AG04450 (cell line): ENCODE measurements at places on chromosomes 5 and 9.

GRCh38 chr9:99433555-99433954 lies 211.5 kb downstream of the SEC61B start:
- DNase-seq = no peak

DNA sequence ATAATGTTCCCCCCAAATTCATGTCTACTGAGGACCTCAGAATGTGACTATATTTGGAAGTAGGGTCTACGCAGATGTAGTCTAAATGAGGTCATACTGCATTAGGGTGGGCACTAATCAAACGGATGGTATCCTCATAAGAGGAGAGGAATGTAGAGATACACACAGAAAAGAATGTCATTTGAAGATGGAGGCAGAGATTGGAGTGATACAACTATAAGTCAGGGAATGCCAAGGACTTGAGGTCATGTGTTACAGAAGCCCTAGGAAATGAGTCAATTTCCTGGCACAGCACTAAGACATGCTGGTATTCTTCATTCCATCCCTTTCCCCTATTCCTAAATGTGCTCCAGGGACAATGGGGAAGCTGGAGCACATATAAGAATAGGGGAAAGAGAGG lies 758 bp upstream of the PDCD1LG2 start:
- DNase-seq = peak; percentile 90

DNA sequence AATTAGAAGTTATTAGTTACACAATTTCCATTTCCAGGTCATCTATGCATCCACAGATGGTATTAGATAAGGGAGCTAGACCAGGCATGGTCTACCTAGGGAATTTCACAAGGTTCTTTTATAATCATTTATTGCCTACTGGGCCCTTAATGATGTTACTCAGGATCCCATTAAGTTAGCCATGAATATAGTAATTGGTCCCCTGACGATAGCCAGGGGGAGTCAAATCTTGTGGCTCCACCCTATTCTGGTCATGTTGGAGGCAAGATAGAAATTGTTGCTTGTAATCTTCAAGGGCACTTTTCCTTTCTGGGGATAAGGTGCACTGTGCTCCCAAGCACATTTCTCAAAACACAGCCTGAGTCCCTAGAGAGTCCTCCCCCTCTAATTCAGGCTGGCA lies 14.1 kb upstream of the ELL2 start:
- DNase-seq = no peak

DNA sequence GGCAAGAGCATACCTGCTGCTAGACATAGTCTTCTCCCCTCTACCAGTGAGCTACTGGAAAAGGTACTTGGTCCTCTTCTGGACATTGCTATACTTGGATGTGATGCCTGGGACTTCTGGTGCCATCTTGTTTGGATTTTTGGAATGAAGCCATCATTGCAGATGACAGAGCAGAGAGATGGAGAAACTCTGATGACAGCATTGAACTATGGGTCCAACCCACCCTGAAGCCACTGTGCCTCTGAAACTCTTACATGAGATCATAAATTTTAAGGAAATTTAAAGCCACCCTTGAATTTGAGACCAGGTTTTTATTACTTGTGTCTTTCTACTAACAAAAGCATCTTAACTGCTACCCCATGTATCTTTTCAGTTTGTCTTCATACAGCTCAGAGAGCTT lies 151.1 kb upstream of the SMIM23 start:
- DNase-seq = no peak

DNA sequence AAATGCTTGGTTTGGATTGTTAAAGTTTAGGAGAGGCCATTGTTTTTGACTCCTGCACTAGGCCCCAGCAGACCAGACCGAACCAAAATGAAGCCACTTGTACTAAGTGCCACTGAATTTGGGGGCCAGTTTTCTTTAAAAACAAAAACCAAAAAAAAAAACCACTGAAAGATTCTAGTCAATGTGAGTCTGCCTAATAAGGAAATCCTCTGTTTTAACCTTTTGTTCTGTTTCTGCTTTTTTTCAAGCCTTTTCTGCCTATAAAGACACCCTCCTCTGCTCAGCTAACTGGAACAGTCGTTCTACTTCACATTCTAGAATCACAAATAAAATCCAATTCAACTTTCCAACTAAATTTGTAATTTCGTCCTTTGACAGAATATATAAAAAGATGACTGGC lies 64.9 kb downstream of the SERINC5 start:
- no peak for DNase-seq

- no peak for DNase-seq
These were observed 18.8 kb downstream of the BRD8 start for GRCh38 chr5:138159666-138160065.

GRCh38 chr5:39675676-39676075 lies 250.9 kb upstream of the DAB2 start:
- DNase-seq = no peak

DNA sequence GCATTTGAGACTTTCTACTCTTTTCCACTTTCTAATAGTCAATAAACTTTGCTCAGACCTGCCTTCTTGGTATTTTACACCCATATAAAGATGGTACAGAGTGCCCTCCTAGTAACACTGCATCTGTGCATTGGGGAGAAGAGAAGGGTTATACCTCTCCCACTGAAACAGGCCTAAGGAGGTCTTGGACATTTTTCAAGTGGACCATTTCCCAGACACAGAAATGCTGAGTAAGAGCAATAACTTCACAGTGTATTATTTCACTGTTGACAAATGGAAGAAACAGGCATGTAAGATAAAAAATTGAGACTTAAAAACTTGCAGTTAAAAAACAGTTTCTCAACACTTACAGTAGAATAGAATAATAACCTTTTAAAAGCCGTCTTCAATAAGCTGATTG lies 1224.0 kb upstream of the CDH18 start:
- no peak for DNase-seq

- DNase-seq = no peak
These were observed 12.3 kb downstream of the PCBD2 start for GRCh38 chr5:134917070-134917815.

- no peak for DNase-seq
These were observed 45.8 kb upstream of the RGMB start for GRCh38 chr5:98727686-98728085.

DNA sequence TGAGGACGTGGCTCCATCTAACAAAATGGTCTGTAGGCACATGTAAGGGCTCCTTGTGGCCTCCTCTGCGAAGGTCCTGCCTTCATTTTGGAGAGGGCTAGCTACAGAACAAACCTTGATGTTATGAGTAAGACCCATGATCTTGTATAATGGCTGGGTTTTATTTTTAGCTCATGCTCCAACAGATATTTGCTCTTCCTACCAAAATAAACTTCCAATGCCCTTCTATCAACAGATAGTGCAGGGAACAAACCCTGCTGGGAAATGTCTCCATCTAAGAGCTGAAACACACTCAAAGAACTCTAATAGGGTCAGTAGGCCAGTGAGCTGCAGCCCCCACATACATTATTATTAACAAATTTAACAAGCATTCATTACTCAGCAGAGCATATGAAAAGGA lies 189.5 kb downstream of the LURAP1L start:
- no peak for DNase-seq

GRCh38 chr5:88954511-88954910 lies 71.5 kb upstream of the MEF2C start:
- DNase-seq = no peak

GRCh38 chr5:127084656-127085055 lies 11.4 kb upstream of the C5orf63 start:
- no peak for DNase-seq

DNA sequence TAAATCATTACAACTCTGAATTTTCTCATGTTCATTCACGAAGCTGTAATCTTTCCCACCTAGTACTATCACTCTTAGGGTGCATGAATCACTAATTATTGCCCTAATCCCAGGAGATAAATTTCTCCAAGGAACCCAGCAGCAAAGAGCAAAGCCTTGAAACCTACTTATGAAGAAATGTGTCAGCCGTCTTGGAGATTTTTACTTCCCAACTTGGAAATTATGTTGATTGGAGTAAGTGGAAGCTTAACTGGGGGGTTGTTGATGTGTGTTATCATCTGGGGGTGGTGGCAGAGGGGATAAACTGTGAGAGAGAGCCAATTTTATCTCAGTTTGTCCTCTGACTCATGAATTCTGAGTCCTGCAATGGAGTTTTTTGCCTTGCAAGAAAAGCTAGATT lies 440.5 kb upstream of the WWC1 start:
- DNase-seq = no peak

DNA sequence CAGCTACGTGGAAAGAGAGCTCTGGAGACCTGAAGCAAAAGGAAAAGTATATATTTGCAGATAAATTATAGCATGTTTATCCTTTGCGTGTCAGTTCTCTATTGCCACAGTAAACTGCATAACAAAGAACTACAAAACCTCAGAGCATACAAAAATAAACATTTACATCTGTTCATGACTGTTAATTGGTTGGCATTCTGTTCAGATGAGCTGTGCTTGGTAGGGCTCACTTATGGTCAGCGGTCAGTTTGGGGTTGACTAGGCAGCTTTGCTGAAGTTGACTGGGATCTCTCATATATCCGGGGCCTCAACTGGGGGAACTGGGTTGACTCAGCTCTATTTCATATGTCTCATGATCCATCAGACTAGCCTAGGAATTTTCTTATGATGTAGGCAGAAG lies 257.7 kb downstream of the TLE1 start:
- DNase-seq = peak; percentile 97

DNA sequence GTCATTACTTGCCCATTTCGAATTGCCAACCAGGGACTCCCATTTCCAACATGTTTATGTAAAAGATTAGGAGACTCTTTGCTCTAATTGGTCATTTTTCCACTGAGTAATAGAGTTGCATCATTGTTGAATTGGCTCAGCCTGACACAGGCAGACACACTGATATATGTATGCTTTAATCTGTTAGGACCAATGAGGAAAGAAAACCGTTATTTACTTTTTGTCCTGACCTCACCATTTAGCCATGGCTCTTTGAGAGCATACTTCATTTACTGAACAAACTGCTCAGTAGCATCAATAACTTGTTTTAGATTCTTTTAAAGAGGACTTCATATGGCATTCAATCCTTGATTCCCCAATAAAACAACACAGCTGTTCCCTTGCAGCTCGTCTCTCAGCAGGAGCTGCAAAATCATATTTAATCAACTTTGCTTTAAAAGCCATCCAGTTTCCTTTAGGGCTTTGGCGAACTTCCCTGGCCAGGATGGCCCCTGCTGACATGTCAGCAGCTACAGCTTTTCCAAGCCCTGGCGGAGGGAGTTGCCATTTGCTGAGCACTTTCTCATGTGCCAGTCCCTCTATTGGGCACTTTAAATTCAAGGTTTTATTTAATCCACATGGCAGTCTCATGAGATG lies 251.5 kb upstream of the TNC start:
- peak; percentile 80 for DNase-seq

DNA sequence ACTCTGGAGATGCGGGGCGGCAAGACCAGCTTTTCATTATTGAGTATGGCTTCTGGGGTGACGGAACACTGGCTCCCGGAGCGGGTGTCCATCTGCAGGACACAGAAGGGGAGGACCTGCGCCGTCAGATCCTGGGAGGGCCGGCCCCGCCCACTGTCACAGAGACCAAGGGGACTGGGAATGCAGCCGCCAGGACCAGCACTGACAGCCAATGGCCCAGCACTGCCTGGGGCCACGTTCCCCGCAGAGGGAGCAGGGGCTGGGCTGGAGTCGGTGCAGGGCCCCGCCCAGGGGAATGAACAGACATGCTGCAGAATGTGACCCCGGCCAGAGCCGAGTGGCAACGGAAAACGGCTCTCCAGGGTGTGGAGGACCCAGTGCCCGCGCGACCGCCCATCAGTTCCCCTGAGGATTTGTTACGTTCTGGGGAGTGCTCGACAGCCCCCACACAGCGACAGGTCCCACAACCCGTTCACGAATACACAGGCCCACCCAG lies at the start of gene ZDHHC11:
Gene ZDHHC11 (minus strand): TSS at position 476 of the 496 bp plus-strand sequence. CDS start 384 bp downstream, at position 92.
- no peak for DNase-seq

GRCh38 chr5:56589481-56589860 lies 225.9 kb upstream of the MAP3K1 start:
- no peak for DNase-seq

DNA sequence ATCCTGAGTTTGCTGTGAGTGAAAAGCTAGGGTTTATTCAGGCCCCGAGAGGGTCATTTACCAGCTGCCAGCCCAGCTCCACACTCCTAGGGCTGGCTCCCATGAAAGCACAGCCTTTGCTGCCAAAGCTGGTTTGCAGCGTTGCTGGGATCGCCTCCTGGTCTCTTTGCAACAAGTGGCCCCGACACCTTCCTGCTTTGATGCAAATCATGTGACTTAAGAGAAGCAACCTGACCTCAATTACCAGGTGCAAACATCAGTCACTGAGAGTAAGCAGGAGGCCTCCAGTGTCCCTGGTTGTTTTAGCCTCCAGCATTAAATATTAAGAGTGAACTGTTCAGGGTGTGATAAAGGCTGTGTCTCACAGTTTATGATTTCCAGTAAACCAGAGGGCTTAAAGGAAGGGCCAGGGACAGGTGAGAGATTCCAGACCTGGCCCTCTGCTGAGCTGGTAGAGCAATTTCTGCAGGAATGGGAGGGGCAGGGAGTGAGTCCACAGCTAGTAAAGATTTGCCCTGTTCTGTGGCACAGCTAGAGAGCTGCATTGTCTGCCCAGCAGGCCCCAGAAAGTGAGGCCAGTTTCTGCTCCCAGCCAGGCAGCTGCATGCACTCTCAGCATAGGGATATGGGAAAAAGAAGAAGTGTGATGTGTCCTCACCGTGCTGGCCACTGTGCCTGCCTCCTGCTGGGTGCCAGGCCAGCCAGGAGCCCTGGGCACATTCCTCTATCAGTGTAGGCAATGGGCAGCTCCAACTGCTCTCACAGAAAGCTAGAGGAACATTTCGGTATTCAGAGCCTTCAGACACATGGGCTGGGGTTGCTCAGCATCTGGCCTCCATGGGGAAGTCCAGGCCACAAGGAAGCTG lies 58.0 kb downstream of the SLC22A5 start:
- no peak for DNase-seq

- no peak for DNase-seq
These were observed 235.5 kb upstream of the ACTBL2 start for GRCh38 chr5:57718155-57718554.

- DNase-seq = no peak
These were observed 338 bp downstream of the ABHD17B start for GRCh38 chr9:71910650-71911060.

- no peak for DNase-seq
These were observed 822.6 kb downstream of the TLE1 start for GRCh38 chr9:80866576-80867227.

- DNase-seq = no peak
These were observed 6.3 kb downstream of the STC2 start for GRCh38 chr5:173321886-173322285.

DNA sequence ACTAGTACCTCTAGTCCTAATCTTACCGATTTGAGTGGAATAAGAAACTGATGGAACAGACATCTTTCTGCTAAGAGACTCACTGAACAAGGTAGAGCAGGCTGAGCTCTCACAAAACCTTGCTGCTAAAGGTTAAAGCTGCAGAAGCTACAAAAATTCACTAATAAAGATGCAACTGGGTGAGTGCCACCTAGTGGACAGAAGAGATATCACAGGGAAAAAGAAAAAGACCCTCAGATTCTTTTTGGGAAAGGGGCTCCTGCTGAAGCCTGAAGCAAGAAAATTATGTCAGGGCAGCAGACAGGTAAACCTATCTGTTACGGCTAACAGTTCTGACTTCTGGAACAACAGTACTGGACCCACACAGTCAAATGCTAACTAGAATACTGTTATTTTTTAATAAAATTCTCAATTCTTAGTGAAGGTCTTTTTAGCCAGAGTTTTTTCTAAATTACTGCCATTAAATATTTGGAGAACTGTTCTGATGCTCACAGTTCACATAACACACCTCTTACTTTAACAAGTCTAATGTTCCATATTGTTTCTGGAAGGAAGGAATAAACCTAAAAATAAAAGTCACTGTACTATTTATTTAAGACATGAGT lies 51.2 kb downstream of the DIAPH1 start:
- DNase-seq = no peak

- DNase-seq = no peak
These were observed 142.4 kb downstream of the C9orf152 start for GRCh38 chr9:110065532-110065931.

- DNase-seq = no peak
These were observed 145.4 kb upstream of the SHB start for GRCh38 chr9:38214432-38214831.
